Uterine smooth muscle cell (primary cell): ENCODE measurements at places on chromosomes 12 and 14. TPM values are rescaled to one million over a fixed set of nuclear protein-coding genes. Genes with fewer than 3 reads are reported as not detected.

The LRP1-AS gene
- total RNA-seq = not detected in 2 replicates

The PPP1R36 gene
- total RNA-seq = 0.11 and 0.25 TPM in 2 replicates

The CPM gene
- 7.9 and 27.4 TPM in 2 replicates for total RNA-seq

The ADAM21 gene
- 0.25 and 0.33 TPM in 2 replicates for total RNA-seq

The CABP1 gene
- total RNA-seq = 0.44 and 1.1 TPM in 2 replicates

The HRK gene
- total RNA-seq = 0.11 and 0.37 TPM in 2 replicates

The GLT8D2 gene
- 19.0 and 36.7 TPM in 2 replicates for total RNA-seq

The IFNG-AS1 gene
- total RNA-seq = not detected in 2 replicates

The SMCO2 gene
- total RNA-seq = 0.12 and 0.22 TPM in 2 replicates

The BCL2L14 gene
- total RNA-seq = not detected in 2 replicates

The NOVA1 gene
- 4.1 and 5.2 TPM in 2 replicates for total RNA-seq

The GPRC5A gene
- 15.6 and 25.2 TPM in 2 replicates for total RNA-seq

The TAS2R30 gene
- total RNA-seq = 6.5 and 9.1 TPM in 2 replicates

The TAS2R46 gene
- 2.6 and 4.8 TPM in 2 replicates for total RNA-seq

The ERH gene
- total RNA-seq = 150 and 180 TPM in 2 replicates

The OASL gene
- 0.22 and 0.50 TPM in 2 replicates for total RNA-seq

The CCNT1 gene
- 28.8 and 30.5 TPM in 2 replicates for total RNA-seq

The ITGB7 gene
- total RNA-seq = 0.12 and 0.77 TPM in 2 replicates

The TEDC1 gene
- total RNA-seq = 8.9 and 20.5 TPM in 2 replicates

The KRT6C gene
- total RNA-seq = not detected in 2 replicates

The KRT77 gene
- not detected in 2 replicates for total RNA-seq

The OLR1 gene
- total RNA-seq = not detected in 2 replicates

The LMNTD1 gene
- total RNA-seq = 1.9 and 3.1 TPM in 2 replicates

The SERPINA5 gene
- not detected in 2 replicates for total RNA-seq

The PDZRN4 gene
- total RNA-seq = not detected in 2 replicates

The GRIP1 gene
- total RNA-seq = 1.3 and 3.5 TPM in 2 replicates

The ZNF26 gene
- total RNA-seq = 12.7 and 15.9 TPM in 2 replicates

The PAPLN gene
- total RNA-seq = 3.8 and 5.1 TPM in 2 replicates

The CCDC198 gene
- not detected in 2 replicates for total RNA-seq

The CD4 gene
- total RNA-seq = 0.25 TPM in 1 of 2 replicates, not detected in the other

The SMOC1 gene
- total RNA-seq = 0.22 TPM in 1 of 2 replicates, not detected in the other

The PYM1 gene
- 24.9 and 32.4 TPM in 2 replicates for total RNA-seq

The KSR2 gene
- total RNA-seq = under 0.01 TPM in 1 of 2 replicates, not detected in the other

The CMA1 gene
- total RNA-seq = not detected in 2 replicates

The IFI27 gene
- 23.8 and 28.6 TPM in 2 replicates for total RNA-seq

The FAM186B gene
- total RNA-seq = 0.12 and 0.22 TPM in 2 replicates

The OR4E1 gene
- not detected in 2 replicates for total RNA-seq
